WERI-Rb-1 (cell line): ENCODE measurements at places on chromosomes 12 and 14.

DNA sequence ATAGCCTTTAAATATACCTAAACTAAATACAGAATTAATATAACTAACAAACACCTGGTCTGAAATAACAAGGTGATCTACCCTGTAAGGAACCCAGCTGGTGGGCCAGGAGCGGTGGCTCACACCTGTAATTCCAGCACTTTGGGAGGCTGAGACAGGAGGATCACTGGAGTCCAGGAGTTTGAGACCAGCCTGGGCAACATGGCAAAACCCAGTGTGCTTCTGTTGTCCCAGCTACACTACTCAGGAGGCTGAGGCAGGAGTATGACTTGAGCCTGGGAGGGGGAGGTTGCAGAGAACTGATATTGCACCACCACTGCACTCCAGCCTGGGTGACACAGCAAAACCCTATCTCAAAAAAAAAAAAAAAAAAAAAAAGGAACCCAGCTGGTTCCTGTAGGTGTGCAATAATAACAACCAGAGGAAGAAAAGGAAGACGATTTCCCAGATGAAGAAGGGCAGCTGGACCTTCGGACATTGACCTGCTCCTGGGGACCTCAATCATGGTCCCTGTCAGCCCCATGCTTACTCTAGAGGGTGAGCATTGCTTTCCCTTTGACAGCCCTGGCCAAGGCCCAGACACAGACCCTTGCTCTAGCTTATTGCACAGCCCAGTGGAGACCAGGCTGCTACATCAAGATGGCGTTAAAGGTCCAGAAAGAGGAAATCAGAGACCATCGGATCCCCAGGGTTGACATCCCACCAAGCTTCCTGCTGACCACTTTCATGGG, 5.4 kb downstream of the FOS start:
- DNase-seq: no peak

DNA sequence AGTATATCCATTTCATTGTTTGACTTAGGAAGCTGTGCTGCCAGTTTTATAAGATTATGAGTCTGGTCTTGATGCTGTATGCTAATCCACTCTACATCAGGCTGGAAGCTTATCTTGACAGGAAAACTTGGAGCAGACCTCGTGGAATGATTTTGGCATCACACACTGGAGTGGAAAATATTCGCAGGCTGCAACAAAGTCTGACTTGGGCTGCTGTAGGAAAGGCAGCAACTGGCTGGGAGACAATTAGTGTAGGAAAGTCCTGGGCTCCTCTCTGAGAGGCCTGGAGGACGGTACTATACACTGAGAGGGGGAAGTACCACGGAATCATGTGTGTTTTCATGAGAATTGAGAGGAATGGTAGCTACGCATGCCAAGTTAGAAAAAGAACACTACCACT, 383.7 kb downstream of the ETNK1 start:
- no peak for DNase-seq

DNA sequence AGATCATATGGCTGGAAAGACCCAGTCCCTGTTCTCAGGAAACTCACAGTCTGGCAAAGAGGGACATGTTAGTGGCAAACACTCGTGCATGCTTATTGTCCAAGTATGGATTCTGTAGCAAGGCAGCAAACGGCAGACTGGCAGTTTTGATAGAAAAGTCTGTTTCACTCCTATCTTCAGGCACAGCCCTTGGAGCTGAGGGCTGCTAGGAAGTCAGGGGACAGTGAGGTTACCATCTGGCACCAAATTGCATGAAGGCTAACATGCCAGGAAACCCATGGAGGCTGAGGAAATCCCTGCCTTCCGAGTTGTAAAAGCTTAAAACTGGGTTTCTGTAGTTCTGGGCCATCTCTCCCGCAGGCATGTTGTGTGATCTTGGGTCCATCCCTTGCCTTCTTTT, 32.9 kb downstream of the CALM1 start:
- no peak for DNase-seq

GRCh38 chr12:2957816-2958431, 1.3 kb upstream of the TEAD4 start:
- no peak for DNase-seq

- DNase-seq: no peak
Observed at GRCh38 chr12:6069437-6070093, 54.9 kb downstream of the VWF start.

DNA sequence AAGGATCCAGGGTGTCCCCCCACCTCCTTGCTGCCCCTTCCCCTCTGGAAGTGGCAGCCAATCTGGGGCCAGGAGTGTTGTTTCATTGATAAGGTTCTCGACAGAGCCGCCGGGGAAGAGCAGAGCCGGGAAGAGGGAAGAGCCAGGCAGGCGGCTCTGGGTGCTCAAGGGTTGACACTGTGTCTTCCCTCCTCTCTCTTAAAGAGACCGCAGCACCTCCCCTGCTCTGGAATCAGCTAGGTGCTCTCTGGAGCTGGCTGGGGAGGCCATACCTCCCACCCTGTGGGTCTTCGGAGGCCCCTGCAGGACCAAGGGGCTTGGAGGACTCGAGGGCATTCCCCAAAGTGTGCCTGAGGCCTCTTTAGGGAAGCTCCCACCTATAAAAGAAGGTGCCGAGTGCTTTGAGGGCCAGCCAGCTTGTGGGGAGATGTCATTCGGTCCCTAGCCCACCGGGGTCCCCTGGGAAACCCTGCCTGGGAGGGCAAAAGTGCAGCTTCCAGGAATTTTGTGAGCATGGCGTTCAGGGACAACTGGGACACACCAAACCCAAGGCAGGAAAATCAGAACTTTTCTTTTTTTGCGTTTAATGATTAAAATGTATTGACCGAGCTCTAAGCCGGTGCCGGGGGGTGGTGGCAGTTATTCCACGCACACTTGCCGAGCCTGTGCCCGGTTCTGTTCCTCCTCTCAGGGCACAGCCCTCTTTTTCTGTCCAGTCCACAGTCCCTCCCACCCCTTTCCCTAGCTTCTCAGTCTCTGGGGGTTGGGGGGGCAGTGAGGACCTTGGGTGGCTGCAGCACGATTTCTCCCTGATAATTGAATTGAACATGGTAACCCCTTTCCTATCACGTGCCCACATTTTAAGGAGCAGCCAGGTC, 3.0 kb downstream of the SETD1B start:
- DNase-seq: no peak

DNA sequence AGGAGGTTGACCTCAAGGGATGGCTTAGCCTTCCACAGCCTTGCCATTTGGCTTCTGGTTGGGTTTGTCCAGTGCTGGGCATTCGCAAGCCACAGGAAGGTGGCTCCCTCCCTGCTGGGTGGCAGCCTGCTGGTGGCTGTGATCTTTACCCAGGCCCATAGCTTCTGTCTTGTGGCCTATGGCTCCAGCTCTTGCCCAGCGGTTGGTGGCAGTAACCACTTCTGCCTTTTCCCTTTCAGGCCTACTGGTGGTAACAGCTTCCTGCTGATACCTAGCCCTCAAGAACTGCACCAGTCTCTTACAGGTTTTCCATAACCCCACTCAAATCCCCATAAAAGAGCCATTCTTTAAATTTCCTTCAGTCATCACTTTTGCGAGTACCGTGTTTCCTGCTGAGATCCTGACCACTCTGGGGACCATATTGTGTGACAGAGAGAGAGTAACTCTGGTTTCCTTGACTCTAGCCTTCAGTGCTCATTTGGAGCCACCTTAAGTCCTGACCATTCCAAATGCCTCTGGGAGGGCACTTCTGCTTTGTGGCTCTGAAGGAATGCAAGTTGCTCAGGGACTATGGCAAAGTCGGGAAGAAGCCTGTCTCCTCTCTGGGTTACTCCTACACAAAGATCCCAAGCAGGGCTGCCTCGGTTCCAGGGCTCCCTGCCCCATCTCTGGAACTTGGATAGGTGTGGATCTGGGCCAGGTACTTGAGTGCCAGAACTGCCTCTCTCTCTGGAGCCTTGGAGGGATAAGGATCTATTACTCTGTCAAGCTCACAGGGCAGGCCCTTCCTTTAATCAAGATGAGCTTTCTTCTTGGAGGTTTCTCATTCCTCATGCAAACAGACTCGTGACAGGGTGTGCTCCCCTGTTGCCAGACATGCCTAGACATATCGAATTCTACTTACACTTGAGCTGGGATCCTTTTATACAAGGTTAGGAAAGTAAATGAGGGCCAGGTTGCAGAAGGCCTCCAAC, 2.9 kb upstream of the NYNRIN start:
- DNase-seq: no peak

DNA sequence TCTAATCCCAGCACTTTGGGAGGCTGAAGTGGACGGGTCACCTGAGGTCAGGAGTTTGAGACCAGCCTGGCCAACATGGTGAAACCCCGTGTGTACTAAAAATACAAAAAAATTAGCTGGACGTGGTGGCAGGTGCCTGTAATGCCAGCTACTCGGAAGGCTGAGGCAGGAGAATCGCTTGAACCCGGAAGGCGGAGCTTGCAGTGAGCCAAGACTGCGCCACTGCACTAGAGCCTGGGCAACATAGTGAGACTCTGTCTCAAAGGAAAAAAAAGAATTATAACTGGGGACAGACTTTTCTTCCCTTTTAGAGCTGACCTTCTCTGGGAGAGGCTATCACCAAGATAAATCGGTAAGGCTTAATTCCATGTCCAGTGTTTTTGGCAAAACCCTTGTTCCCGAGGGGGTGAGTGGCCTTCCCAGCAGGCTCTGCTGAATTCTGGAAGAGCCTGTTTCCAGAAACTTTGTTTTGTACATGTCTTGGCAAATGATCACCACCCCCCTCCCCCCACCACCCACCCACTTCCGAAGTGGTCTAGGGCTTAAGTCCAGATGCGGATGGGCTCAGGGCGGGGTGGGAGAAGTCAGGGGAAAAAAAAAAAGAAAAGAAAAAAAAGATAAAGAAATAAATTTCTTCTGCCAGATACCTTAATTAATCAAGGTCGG, 32.3 kb upstream of the DEGS2 start:
- no peak for DNase-seq

DNA sequence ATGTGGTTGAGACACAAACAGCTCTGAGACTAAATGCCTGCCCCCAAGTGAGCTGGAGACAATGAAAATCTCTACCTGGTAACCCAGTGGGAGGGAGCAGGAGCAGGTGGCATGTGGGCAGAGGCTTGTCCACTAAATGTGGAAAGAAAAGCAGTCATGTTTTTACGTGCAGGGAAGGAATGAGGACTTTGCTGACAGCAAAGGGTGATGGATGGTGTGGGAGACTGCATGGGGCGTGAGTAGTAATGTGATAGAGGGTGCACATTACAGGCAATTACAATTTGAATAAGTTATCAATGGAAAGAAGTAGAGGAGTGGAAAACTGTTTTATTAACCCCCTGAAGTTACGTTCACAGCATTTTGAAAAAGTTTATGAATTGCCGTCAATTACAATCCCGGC, 176.6 kb downstream of the NRXN3 start:
- no peak for DNase-seq

- DNase-seq: no peak
Observed at GRCh38 chr14:57970175-57970574, 104.3 kb upstream of the SLC35F4 start.

DNA sequence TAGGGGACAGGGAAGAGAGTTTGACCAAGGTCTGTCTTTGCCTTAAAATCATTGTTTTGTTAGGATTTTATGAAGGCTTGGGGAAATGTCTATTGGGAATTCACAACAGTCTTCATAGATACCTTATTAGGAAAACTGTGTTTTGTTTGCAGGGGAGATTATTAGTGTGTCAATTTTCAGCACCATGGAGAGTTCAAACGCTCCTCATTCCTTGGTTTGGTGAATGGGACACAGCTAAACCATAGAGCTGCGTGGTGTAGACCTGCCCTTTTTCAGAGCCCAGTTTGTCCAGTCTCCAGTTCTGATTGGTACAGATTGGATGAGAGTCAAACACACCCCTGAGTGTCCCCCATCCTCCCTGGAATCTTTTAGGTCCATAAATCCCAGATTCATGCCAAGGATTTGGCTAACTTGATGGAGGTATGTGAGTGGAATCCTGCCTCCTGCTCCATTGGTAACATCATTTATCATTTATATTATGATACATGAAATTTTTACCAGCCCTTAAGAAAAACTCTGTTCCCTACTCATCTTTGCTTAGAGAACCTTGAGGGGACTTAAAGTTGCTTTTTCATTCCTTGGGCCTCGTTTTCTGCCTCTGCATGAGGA, 12.0 kb downstream of the NGDN start:
- DNase-seq: no peak

DNA sequence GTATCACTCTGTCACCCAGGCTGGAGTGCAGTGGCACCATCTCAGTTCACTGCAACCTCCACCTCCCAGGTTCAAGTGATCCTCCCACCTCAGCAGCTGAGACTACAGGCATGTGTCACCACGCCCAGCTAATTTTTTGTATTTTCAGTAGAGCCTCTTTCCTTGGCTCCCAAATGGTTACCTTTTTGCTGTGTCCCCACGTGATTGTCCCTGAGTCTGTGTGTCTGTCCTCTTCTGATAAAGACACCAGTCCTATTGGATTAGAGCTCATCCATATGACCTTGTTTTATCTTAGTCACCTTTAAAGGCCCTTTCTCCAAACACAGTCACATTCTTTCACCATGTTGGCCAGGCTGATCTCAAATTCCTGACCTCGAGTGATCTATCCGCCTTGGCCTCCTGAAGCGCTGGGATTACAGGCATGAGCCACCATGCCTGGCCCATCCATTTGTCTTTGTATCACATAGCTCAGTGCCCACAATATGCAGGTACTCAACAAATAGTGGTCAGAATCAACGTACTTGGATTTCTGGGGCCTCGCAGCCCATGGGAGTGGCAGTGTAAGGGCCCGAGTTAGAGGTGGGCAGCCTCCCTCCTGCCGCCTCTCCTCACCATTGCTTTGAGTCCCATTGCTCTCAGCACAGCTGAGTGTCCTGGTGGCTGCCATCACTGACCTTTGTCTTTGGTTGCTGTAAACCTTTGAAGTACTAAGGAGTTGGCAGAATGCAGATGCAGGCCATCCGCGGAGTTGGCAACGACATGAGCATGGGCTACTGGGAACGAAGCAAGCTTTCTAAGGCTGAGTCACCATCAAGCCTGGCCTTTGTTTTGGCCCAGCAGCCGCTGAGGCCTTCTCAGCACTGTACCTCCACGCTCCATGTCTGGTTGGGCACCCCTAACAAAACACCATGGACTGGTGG, 9.3 kb downstream of the TPCN1 start:
- DNase-seq: no peak

DNA sequence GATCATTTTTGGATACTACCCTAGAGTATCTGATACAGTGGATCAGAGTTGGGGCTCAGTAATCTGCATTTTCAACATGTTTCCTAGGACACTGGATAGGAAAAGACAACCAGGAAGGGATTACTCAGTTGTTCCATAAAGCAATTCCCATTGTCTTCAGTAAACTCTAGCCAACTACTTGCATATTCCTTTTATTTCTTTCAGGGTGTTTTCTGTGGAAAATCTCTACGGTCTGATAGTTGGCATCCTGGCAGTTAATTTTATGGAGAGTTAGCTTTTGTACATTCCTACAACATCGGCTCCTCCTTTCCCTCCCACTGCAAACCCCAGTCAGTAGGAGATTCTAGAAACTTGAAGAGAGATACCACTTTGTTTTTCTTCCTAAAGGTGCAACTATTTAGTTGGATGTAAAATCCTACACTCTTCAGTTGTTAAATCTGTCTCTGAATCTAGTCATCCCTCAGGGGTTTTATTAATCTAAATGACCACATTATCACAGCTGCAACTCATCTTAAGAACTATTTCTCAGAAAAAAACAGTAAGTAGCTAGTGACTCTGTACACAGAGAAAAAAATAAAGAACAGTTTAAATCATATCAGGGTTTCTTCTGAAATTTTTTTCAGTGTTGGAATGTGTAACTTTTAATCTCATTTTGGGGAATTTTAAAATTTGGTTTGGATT, 103.9 kb downstream of the PDE3A start:
- DNase-seq: no peak

GRCh38 chr12:42617622-42618021, 28.1 kb upstream of the PRICKLE1 start:
- no peak for DNase-seq

- no peak for DNase-seq
Observed at GRCh38 chr14:50792634-50793068, 38.3 kb downstream of the NIN start.
